Stimulated activated CD8-positive, alpha-beta memory T cell treated with anti-CD3 and anti-CD28 coated beads, Interleukin-4, amount 100 ng/mL, for 1 hour (primary cell): ENCODE measurements at places on chromosomes 6 and 20.
A peak's percentile ranks its signal among the peaks of the same experiment; 100 is the strongest.

DNA sequence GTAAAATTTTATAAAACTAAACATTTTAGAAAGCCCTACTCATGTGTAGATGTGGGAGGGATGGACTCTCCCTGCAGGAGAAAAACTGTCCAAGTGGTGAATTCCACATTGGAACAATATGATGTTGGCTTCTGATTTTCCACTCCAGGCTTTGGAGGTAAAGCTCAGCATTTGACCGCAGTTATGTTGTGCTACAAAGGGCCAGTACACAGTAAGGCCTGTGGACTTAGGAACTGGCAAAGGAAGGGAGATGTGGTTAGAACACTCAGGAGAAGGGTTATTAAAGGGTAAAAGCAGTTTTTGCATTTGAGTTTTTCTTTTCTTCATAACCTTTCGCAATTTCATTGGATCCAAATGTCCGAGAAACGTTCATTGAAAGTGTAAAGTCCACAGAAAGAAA lies 150.3 kb upstream of the SASH1 start:
- DNase-seq, result no peak

DNA sequence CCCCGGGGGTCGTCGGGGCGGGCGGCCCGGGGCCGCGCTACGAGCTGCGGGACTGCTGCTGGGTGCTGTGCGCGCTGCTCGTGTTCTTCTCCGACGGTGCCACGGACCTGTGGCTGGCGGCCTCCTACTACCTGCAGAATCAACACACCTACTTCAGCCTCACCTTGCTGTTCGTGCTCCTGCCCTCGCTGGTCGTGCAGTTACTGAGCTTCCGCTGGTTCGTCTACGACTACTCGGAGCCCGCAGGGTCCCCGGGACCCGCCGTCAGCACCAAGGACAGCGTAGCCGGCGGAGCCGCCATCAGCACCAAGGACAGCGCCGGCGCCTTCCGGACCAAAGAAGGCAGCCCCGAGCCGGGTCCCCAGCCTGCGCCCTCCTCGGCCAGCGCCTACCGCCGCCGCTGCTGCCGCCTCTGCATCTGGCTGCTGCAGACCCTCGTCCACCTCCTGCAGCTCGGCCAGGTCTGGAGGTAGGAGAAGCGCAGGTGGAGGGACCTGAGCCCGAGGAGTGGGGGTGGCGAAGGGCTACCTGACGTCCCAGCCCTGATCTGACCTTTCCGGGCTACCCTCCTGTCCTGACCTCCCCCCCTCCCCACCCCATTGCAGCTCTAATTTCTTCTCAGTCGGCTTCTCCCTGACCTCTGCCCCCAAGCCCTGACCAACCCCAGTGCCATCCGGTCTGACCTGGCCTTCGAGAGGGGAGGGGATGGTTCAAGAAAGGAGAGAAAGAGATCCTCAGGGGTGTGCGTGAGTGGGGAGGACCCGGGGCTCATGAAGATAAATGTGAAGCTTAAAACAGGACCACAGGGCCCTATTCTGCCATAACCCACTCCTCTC lies 558 bp downstream of the XKR7 start:
- peak; percentile 52 for DNase-seq

DNA sequence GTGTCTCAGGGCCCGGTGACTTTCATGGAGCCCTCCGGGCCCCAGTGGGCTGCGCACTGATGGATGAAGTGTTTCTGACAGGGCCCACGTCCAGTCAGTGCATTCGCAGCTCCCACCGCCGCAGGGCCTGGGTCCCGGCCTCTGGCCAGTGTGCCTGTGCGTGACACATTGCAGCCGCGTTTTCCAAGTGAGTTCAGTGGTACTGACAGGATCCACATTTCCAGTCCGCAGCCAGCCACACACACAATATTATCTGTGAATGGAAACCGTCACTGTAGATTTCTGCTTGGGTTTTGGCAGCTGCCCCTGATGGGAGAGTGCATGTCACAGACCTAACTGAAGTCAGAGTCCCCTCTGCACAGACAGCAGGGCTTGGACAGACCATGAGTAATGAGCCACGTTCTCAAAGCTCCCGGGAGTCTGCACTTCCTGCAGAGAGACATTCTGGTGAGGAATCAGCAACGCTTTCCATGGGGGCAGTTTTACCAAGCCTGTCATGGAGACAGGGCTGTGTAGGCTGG lies 171.4 kb downstream of the MYLK4 start:
- DNase-seq, result no peak

DNA sequence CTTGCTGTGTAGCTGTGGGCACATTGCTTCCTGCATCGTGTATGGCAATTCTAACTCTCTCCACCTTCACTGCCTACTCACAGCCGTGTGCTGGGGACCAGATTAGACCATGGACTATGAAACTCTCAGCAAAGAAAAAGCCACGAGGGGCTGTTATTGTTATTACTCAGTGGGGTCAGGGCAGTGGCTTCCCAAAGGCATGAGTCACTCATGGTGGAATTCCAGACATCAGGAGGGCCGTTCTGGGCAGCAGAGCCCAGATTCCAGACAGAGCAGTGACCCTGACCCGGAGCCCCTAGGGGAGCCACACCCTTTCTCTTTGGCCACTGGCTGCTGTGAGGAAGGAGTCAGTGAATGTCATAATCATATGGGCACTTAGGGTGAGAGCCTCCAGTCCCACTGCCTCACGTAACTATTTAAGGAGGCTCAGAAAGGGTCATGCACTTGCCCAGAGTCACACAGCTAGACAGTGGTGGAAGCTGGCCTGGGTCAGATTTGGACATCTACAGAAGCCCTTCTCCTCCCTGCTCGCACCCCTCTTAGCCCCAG lies 22.2 kb upstream of the CCN5 start:
- no peak for DNase-seq

DNA sequence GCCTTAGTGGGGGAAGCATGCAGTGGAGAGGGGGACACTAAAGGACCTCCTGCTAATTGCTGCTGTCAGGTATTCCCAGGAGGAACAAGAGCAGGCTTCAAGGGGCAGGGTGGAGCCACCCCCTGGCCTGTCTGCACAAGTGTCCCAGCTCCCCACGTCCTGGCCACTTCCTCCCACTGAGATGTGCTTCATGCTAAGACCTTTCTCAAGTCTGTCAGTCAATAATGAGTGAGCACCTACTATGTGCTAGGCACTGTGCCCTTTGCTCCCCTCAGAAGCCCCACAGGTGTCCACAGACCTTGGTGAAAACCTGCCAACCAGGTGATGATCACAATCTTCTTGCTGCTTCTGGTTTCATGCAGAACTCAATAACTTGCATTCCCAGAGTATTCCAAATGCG lies 147.9 kb downstream of the UNC5CL start:
- no peak for DNase-seq
